CD4-positive, alpha-beta T cell treated with Interleukin-15 for 4 hours (primary cell): ENCODE measurements at places on chromosomes 3 and 15.

DNA sequence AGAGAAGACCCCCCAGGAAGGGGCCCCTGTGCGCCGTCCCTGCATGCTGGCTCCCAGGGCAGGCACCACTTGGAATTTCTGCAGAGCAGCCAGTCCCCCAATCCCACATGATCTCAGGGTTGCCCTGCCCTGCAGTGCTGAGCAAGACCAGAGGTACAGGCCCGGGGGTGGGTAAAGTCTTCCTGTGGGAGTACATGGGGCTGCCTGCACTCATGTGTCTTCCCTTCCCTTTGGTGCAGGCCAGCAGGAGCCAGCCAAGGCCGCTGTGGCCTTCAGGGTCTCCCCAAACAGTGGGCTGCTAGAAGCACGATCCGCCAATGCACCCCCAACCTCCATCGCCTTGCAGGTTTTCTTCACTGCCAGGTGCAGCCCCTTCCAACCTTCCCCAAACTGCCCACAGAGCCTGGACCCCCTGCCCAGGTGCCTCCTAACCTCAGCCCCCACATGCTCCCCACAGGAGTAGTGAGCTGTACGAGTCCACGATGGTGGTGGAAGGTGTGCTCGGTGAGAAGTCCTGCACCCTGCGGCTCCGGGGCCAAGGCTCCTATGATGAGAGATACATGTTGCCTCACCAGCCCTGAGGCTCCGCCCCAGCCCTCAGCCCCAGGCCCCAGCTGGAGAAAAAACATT is 15.0 kb downstream of the ACAA1 start:
- no peak for DNase-seq

DNA sequence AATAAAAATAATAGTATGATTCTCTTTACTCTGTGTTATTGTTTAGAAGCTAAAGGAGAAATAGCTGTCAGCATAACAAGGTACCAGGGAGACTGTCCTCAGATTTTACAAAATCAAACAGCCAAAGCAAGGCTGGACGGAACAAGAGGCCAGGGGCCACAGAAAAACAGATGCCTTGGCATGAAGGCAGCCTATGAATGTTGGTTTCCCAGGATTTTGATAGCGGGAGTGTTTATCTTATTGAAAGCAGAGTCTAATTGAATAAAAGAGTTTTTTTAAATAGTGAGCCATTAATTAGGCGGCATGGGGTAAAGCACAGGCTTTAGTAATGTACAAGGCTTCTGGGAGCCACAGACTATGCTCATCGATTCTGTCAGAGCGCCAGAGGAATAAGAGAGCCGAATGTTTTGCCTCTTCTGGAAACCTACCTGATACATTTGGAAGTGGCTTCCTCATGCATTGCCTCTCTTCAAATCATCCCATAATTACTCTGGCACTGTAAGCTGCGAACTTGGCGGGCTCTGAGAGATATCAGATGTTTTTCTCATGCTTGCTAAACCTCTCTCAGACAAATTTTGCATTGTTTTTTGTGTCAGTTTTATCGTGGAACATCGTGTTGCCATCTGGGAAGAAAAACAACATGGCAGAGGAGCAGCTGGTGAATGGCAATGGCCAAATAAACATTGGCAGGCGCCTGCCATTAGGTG is 30.4 kb upstream of the TMCO5A start:
- DNase-seq = no peak

- DNase-seq = no peak
These were observed 6.8 kb upstream of the SKIL start for GRCh38 chr3:170350515-170351413.

GRCh38 chr3:110343376-110343775 is 728.2 kb upstream of the NECTIN3 start:
- DNase-seq = no peak

DNA sequence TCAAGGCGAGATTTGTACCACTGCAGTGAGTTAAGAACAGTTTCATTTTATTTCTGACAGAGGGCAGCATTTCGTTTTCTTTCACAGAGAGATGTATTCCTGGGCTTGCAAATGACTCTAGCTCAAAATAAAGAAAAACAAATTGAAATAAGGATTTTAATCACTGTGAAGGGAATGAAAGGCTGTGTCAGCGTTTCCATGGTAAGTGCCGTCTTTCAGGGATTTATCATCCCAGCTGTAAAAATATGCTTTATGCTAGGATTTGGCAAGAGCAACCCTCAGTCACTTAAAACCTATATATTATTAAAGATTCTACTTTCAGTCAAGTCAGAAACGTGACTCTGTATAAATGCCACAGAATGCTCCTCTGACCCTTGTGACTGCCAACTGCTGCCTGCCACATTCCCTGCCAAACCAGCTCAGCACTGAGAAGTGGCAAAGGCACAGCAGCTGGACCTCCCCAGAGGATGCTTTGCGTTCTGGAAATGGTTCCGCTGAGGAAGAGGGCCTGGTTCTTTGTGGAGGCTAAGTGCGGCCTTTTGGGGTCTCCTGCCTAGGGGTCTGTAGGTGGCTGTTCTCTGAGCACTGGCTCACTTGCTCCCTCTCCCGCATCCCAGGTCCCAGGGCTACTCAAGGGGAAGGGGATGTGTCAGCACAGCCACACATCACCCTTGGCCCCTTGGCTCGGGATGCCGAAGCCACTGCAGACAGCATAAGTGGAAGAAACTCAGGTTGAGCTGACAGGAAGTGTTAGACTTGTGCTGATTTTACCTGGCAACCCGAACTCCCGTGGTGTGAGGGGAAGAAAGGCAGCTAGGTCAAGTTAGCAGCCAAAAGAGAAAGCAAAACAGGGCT is 56.6 kb upstream of the POMGNT2 start:
- DNase-seq = peak; percentile 62

GRCh38 chr3:103195216-103195615 is 760.4 kb downstream of the ZPLD1 start:
- DNase-seq = no peak

DNA sequence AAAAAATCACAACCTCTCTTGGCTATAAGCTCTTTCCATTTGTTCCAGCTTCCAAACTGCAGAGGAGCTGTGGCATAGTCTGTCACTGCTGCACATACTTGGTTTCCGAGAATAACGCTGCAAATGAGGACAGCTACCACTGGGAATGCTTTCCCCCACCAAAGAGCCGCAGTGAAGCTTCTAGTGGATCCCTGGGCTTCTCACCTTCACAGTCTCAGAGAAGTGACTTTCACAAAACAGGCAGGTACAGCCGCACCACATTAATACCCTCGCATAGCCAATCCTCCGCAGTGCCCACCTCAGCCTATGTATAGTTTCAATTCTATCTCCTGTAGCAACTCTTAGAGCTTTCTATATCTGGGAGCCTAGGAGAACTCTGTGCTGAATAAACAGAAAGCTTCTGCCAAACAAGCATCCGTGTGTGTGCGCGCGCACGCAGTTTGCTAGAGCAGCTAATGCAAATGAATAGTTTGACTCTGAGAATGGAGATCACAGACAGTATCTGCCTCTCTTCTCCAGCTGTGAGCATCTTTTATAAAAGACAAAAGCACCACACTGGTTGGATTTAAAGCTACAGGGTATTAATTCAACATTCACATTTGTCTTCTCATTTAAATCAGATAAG is 81.9 kb upstream of the PLXND1 start:
- no peak for DNase-seq

DNA sequence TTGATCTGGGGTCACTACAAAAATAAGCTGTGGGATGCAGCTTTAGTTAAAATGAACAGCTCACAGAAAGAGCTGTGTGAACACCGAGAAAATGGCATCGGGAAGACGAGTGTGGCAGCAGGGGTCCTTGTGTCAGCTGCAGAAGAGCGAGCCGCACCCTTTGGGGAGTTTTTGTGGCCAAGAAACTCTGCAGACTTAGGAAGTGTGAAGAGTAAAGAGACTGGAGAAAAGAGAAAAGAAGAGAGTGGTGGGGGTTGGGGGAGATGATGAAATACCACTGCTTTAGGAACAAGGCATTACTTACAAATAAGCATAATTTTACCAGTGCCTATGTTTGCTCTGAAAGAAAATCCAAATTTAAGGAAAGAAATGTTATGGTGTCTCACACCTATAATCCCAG is 147.8 kb downstream of the LRRC28 start:
- DNase-seq = no peak

DNA sequence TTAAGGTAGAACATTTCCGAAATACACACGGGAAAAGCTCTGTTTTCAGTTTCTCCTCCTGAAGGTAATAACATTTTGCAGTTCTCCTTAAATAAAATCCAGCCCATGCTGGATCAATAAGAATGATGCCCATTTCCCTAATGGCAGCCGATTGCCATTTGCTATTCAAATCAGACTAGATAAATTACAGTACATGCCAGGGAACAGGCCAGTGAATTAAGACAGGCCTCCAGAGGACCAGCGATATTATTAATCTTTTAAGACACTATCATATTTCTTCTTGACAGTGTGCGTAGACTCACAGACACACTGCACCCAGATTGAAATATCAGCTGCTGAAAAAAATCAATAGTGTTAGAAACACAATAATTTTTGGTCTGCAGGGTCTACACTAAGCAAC is 422.3 kb downstream of the TIGIT start:
- DNase-seq = no peak

- no peak for DNase-seq
These were observed 464.9 kb downstream of the MFSD1 start for GRCh38 chr3:159266779-159267178.

- DNase-seq = no peak
These were observed 285.1 kb upstream of the MANF start for GRCh38 chr3:51099794-51100535.

- peak; percentile 63 for DNase-seq
These were observed at the start of gene DAPK2 for GRCh38 chr15:64046421-64047153. DAPK2 (minus strand) TSS chr15:64046485; CDS start chr15:64040261, 6,224 bp downstream.

DNA sequence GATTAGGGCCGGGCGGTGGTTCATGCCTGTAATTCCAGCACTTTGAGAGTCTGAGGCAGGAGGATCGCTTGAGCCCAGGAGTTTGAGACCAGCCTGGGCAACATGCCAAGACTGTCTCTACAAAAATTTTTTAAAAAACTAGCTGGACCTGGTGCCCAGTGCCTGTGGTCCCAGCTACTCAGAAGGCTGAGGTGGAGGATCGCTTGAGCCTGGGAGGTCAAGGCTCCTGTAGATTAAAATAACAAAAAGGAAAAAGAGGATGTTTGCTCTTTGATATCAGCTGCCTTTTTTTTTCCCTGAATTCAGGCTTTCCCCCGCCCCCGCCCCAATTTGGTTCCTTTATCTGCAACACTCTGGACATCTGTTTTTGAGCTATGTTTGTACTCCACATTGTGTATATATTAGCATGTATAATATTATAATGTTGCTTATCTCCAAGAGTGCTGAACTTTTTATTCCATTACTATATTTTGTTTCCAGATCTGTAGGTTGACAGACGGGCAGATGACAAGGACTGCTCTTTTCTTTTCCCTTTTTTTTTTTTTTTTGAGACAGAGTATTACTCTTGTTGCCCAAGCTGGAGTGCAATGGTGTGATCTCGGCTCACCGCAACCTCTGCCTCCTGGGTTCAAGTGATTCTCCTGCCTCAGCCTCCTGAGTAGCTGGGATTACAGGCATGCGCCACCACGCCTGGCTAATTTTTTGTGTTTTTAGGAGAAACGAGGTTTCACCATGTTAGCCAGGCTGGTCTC is 4.6 kb downstream of the SNAP23 start:
- no peak for DNase-seq

GRCh38 chr3:63931290-63931689 is 19.1 kb upstream of the SCAANT1 start:
- DNase-seq = no peak

GRCh38 chr15:87489456-87489855 is 767.1 kb downstream of the NTRK3 start:
- no peak for DNase-seq

DNA sequence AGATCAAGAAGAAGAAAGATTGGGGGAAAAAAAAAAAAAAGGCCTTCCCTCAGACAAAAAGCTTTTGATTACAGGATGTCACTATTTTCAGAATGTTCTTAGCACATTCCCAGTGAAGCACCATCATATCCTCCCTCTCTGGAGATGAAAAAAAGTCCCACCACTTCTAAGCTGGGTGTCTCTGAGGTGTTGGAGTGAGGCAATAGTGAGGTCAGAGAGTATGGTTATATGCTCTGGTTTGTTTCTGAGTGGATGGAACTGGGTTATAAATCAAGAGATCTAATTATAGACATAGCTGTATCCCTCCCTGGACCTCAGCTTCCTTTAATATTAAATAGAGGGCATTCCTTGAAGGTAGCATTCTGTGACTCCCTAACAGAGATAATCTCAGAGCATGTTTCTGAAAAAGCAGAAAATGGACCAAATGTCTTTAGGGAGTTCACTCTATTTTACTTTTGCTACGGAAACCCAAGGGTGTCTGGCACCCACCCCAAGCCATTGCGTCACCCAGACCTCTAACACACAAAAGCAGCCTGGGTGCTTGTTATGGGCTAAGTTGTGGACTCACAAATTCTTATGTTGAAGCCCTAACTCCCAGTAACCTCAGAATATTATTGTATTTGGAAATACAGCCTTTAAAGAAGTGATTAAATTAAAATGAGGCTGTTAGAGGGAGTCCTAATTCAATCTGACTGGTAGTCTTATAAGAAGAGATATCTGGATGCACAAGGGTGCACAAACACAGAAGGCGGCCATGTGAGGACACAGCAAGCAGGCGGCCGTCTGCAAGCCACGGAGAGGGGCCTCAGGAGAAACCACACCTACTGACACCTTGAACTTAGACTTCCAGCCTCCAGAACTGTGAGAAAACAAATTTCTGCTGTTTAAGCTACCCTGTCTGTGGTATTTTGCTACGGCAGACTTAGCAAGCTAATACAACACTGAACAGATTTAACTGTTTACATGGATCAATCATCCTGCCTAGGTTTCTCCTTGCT is 81.5 kb downstream of the MB21D2 start:
- no peak for DNase-seq

- peak; percentile 21 for DNase-seq
These were observed 67.8 kb downstream of the SLCO3A1 start for GRCh38 chr15:91921188-91921842.

DNA sequence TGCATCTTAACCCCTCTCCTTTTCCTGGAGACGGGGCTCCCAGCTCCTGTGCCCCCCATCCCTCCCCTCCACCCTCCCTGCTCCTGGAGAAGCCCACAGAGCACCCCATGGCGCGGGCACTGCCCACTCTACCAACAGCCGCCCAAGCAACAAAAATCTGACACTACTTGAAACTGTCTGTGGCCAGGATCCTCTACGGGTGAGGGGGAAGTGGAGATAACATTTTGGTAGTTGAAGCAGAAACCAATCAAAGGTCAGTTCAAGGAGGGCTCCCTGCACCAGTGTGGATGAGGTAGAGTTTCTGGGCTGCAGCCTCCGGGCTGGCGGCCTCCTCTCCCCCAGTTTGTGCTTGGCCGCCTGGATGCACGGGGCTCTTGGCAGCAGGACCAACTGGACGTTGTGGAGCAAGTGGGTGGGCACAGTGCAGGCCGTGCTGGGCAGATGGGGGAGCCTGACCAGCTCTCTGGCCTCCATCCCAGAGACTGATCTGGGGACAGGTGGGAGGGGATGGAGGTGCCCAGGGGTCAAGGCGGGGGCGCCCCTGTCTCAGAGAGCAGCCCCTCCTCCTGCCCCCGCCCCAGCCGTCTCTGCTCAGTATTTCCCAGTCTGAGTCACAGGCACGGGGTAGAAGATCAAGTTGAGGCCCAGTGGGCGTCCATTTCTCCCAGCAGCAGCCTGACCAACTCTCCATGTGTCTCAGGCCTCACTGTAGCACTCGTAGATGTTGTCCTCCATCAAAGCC is 12.8 kb downstream of the H1-8 start:
- DNase-seq = no peak

- peak; percentile 68 for DNase-seq
These were observed 1.2 kb upstream of the LCTL start for GRCh38 chr15:66566963-66567531.

- DNase-seq = peak; percentile 13
These were observed 491.1 kb upstream of the NR2F2 start for GRCh38 chr15:95839367-95839782.
